Cortex of kidney (tissue), 1 donor: ENCODE measurements at places on chromosomes 3 and 15.

DNA sequence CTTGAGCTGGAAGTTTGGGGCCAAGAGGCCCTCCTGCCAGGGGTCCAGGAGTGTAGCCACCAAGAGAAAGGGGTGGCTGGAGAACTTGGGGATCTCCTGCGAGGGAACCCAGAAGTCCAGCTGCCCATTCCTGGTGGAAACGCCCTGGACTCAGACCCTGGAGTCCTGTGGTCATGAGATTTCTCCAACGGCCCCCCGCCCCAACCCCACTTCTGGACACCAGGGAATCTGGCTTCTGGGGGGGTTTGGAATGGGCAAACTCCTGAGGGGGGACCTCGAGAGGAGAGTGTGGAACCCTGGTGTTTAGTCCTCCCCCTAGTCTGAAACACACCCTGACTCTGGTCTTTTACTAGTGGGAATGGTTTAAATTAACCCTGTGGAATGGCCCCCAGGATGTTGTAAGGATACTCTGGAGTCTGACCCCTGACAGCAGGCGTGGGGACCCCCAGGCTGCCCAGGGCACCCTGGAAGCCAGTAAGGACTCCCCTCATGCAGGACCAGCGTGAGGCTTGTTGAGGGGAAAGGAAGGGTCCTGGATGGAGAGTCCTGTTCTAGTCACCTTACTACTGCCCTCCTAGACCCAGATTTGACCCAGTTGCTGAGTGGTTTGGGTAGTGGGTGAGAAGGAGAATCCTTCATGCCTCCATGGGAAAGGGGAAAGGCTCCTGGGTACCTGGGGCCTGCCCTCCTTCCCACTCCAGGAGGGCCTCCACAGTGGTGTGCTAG lies 540 bp downstream of the KLHDC8B start:
- DNase-seq: no peak

DNA sequence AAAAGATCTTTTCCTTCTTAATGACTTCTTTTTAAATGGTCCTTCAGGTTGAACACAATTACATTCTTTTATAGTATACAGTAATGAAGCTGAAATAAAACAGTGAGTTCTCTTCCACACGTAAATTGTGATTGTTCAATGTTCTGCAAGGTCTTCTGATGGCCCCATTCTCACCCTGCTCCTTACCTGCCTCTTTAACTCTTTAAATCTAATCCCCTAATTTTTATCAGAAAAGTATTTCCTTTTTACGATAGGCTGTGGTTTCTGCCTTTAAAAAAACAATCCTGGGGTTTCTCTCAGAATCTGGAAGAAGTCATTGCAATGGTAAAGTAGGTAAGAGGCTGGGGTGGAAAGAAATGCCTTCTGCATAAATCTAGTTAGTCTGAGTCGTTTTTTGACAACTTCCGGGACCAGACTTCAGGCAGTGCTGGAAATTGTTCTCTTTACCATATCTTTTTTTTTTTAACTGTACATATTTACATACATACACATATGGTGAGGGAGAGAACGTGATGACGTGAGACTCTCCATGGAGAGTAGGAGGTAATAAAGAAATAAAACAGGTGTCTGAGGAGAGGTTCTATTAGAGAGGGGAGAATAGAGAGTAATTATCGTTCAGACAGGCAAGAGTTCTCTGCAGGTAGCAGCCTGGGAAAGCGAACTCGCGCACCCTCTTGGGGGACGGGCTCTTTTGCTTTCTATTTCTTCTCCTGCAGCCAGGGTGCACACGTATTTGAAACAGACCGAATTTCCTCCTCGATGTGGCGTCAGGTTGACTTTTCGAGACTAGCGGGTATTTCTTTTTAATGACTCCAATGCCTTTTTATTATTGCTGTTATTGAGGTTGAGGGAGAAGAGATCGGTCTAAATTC lies at the start of gene SIDT1:
Gene SIDT1 (plus strand): TSS at position 730 of the 872 bp plus-strand sequence. CDS start 467 bp downstream, outside the sequence.
- no peak for DNase-seq

GRCh38 chr3:73046195-73046594 lies 15.3 kb upstream of the EBLN2 start:
- no peak for DNase-seq

DNA sequence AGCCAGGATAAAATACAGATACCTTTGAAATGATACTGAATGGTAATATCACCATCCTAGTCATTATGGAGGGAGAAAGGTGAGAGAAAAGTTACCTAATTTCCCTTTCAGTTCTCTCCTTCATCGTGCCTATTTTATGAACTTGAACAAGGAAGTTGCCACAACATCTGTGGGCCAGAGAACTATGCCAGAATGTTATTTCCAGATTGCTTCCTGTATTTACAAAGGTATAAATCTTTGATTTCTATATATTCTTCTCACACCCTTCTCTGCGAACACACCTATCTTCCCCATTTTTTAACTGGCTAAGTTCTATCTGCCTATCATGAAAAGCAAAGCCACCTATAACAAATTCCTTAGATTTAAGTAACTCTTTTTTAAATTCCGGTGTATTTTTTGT lies 163.6 kb upstream of the GRM7 start:
- no peak for DNase-seq

DNA sequence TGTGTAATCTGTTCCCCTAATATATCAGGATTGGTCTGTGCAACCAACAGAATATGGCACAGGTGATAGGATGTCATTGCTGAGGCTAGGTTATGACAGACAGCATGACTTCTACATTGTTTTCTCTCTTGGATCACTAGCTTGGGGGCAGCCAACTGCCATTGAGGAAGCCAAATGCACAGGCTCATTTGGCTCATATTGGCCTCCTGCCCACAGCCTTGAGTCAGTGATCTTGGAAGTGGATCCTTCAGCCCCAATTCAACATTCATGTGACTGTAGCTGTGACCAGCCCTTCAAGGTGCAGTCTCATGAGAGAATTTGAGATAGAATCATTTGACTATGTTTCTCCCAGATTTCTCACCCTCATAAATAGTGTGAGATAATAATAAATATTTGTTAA lies 675.6 kb downstream of the GRM7 start:
- no peak for DNase-seq

DNA sequence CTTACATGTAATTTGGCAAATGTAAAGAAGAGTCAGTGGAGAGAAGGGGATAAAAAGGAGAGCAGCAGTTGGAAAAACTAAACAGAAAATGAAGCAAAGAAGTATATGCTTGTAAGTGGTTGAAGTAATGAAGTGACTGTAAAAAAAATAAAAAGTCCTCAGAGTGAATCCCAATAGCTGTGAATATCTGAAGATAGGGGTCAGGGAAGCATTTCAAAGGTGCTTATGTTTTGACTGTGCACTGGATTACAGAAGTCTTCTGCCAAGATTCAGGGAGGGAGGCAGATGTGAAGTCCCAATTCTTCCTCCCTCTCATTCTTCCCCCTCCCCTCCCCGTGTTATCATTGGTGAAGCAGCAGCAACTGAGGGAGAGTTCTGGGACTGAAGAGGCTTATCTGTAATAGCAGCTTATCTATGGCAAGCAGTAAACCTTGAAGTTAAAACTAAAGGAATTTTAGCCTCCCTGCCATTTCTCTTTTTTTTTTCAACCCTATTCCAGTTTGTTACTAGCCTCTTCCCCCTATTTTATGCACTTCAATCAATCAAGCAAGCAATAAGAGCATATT lies 597.9 kb downstream of the IGSF11 start:
- DNase-seq: no peak

DNA sequence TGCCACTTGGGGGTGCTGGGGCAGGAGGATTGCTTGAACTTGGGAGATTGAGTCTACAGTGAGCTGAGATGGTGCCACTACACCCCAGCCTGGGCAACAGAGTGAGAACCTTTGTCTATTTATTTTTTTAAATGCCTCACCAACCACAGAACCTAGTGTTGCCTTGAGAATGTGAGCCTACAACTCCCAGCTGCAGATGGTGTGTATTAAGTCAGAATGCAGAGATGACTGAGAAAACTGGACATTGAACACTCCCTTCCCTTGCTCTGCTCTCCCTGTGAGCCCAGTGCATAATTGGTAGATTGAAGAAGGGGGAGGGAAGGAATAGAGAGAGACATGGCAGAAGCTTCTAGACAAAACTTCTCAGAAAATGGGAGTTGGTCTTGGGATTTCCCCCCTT lies 53.5 kb downstream of the CCDC33 start:
- no peak for DNase-seq

DNA sequence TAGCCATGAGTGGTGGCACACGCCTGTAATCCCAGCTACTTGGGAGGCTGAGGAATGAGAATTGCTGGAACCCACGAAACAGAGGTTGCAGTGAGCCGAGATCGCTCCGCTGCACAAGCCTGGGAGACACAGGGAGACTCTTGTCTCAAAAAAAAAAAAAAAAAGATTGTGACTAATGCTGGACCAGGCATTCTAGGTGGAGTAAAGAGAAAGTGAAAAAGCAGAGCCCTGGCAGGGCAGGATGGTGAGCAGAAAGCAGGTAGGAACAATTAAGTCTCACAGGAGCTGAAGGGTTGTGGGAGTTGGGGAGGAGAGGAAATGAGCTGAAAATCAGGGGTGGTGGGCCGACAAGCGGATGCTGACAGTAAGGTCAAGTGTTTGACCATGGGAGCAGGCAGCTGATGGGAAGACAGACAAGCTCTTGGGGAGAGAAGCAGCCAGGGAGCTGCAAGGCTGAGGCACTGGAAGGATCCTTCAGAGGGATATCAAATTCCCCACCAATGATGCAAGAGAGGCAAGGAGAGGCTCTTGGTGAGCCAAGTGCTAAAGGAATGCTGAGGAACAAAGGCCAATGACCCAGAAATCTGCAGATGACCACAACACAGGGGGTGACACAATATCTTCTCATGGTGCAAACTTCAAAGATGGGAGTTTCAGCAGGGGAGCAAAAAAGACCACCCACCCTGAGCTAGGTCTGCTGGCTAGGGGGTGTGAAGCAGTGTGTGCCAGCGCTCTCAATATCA lies 251.1 kb downstream of the ULK4 start:
- DNase-seq: no peak

DNA sequence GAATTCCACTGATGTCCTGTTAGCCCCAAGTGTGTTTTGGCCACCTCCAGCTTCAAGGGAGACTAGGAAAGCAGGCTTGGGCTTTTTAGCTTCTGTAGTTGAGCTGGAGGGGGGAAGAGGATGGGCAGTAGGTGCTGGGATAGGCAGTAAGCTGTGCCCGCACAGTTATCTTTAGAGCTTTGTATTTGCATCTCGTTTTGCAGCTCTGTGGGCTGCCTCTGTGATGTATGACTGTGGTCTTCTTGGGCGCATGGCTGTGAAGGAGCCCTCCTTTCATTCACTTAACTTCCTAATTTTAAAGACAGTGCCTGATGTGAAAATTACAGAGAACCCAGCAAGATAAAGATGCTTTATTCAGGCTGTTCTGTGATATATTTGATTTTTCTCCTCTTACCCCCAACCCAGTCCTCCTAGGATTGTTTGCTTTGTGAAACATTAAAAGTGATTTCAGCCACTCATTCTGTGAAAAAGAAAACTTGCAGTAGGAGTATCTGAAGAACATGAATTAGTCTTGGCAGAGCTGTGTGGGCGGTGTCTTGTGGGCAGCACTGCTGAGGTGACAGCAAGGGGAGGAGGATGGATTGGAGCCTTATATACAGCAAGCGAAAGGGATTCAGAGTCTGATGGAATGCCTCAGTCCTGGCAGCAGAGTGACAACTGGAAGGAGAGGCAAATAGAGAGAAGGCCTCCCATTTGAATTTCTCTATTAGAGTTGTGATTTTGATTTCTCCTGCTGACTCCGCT lies 74.3 kb downstream of the LARS2 start:
- no peak for DNase-seq

- DNase-seq: no peak
These were observed 135.4 kb downstream of the MCTP2 start for GRCh38 chr15:94366781-94367180.

DNA sequence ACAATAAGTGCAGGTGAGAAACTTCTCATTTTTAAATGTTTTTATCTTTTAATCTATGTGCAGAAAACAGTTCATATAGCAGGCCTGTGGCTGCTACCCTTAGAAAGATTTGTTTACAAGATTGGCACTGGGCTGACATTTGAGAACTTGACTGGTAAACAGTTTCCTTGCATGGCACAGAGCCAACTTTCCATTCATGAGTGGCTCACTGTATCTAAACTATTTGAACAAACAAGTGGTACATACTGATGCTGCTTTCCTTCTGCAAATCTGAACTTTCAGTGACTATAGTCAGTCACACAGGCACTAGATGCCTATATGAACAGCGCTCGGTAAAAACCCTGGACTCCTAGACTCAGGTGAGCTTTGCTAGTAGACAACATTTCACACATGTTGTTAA lies 6.3 kb upstream of the GTPBP8 start:
- DNase-seq: no peak

DNA sequence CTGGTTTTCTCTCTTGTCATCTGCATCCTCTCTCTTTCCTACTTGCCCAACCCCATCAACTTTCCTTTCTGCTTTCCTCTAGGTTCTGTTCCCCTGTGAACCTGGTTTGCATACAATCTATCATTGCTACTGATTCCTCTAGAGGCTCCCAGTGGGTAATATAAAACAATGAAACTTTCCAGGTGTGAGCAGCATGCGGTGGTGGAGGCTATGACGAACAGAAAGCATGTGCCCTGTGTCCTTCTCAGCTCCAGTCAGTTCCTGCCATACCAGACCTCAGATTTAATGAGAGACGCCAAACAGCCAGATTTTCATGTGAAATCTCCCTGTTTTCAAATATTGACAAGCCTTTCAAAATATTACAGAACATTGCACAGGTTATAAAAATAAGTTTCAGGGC lies 3.5 kb upstream of the ACAP2 start:
- DNase-seq: no peak

GRCh38 chr3:99499235-99500158 lies 138.9 kb upstream of the COL8A1 start:
- DNase-seq: no peak

DNA sequence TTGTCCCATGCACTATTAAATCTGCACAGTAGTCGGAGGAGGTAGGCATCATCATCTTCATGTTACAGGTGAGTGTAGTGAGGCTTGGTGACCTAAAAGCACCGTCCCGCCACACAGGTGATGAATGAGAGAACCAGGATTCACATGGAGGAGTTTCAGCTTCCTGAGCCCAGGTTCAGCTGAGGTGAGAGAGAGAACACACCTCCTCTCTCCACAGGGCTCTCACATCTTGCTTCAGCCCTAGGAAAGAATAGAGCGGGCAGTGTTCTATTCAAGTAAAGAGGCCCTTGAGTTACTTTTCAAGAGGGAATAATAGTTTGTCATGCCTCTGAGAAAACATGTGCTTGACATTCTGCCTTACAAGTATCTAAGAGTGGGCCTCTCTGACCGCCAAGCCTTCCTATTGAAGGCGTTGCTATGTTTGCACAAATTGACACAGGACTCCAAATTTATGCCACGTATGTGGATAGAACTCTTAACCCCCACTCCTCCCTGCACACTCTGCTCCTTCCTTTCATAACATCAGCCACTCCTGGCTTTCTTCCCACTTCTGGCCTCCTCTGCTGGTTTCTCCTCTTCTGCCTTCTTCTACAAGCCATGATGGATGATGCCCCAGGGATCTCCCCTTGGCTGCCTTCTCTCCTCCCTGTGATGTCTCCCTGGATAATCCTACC lies 138.3 kb upstream of the ABHD17C start:
- DNase-seq: no peak

- no peak for DNase-seq
These were observed 250.9 kb downstream of the PLCL2 start for GRCh38 chr3:17135696-17136095.

GRCh38 chr15:98943051-98943508 lies 64.5 kb downstream of the PGPEP1L start:
- DNase-seq: no peak

- no peak for DNase-seq
These were observed 29.7 kb downstream of the ZBBX start for GRCh38 chr3:167350245-167350862.

- no peak for DNase-seq
These were observed 221.4 kb downstream of the CADPS start for GRCh38 chr3:62653796-62654195.

GRCh38 chr3:189132231-189132671 lies 39.5 kb upstream of the TPRG1 start:
- DNase-seq: no peak

GRCh38 chr15:67838789-67839332 lies 984 bp downstream of the RNU6-1 start:
- DNase-seq: no peak
